Natural killer cell treated with Interleukin-12 subunit alpha and Interleukin-12 subunit beta and Interleukin-15 and Interleukin-18, amount 100 ng/mL, for 72 hours (primary cell): ENCODE measurements at places on chromosomes 5 and 9. TPM values are rescaled to one million over a fixed set of nuclear protein-coding genes. Genes with fewer than 3 reads are reported as not detected.

Gene GGTA1
- not detected for total RNA-seq

Gene WWC1
- total RNA-seq, result not detected

Gene PLAC8L1
- 2.5 TPM for total RNA-seq

DNA sequence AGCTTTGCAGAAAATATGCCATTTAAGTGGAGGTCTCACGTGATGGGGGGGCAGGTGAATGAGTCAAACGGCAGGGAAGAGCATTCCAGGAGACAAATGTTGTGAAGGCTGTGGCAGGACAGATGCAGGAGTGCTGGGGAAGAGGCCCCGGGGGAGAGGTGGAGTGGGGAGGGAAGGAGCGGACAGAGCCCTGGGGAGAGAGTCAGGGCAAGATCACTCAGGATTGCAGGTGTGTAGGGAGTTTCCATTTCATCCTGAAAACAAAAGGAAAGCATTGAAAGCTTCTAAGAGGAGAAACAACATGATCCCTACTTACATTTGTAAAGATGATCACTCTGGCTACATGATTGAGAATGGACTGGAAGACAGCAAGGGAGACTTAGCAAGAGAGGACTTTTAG, 323.3 kb downstream of the ASTN2 start:
- no peaks in the 10 kb centered on the region for H3K27me3 ChIP-seq
- no peak overlapping the region for H3K27ac ChIP-seq
- no peaks in the 10 kb centered on the region for H3K4me1 ChIP-seq
- DNase-seq, result no peak
- H3K36me3 ChIP-seq, result no peaks in the 10 kb centered on the region
- no peak overlapping the region for H3K4me3 ChIP-seq

GRCh38 chr5:138068742-138069600, 14.9 kb upstream of the WNT8A start:
- H3K36me3 ChIP-seq, result no peaks in the 10 kb centered on the region
- H3K4me3 ChIP-seq, result no peak overlapping the region
- DNase-seq, result peak; percentile 67
- H3K4me1 ChIP-seq, result no peaks in the 10 kb centered on the region

- H3K27me3 ChIP-seq, result no peaks in the 10 kb centered on the region
- no peak for DNase-seq
- H3K4me1 ChIP-seq, result no peaks in the 10 kb centered on the region
- no peak overlapping the region for H3K4me3 ChIP-seq
- H3K36me3 ChIP-seq, result no peaks in the 10 kb centered on the region
Observed at GRCh38 chr9:22416692-22417060, 29.9 kb upstream of the DMRTA1 start.

GRCh38 chr5:87007737-87008136, 259.9 kb upstream of the RASA1 start:
- DNase-seq, result no peak
- no peak overlapping the region for H3K27ac ChIP-seq
- no peaks in the 10 kb centered on the region for H3K36me3 ChIP-seq
- no peaks in the 10 kb centered on the region for H3K4me1 ChIP-seq

- no peak overlapping the region for H3K27ac ChIP-seq
- H3K4me1 ChIP-seq, result no peaks in the 10 kb centered on the region
- no peak for DNase-seq
- no peaks in the 10 kb centered on the region for H3K27me3 ChIP-seq
- H3K4me3 ChIP-seq, result no peak overlapping the region
- no peaks in the 10 kb centered on the region for H3K36me3 ChIP-seq
Observed at GRCh38 chr9:101579711-101580545, 14.8 kb downstream of the PPP3R2 start.

DNA sequence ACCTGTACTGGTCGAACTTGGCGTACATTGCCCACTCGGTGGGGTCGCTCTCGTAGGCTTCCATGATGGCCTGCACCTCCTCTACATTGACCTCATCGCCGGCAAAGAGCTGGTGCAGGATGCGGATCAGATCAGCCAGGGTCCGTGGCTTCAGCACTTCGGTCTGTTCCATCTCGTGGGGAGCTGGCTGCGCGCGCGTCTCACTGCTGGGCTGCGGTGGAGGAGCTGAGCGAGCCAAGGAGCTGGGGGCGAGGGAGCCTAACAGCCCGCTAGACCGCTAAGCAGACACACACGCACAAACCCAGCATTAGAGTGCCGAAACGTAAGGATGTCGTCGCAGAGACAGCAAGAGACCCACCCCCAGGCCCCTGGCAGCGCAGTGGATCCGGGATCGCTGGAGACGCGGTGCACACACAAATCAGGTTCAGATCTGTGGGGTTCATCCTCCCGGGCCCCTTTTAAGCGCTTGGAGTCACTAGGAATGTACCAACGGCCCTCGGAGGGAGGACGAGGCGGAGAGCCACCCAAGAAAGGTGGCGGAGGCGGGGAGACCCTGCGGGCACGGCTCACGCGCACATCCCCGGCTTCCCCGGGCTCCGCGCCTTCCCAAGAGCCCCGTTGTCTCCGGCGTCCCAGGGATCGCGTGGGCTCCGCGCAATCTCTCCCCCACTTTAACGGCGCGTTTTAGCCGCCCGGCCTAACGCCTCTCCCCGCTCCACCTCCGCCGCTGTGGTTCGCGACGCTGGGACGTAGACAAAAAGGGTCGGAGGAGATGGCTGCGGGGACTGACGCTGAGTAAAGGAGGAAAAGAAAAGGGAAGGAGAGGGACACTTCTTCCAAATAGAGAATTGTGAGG, at the start of gene CDO1:
Gene CDO1, minus strand, starts transcription at position 434 of the 856 bp plus-strand sequence. Its CDS starts 262 bp downstream, at position 172.
- DNase-seq, result no peak
- H3K4me1 ChIP-seq, result peaks cover 9% of the 10 kb centered on the region
- H3K36me3 ChIP-seq, result peaks cover 5% of the 10 kb centered on the region

DNA sequence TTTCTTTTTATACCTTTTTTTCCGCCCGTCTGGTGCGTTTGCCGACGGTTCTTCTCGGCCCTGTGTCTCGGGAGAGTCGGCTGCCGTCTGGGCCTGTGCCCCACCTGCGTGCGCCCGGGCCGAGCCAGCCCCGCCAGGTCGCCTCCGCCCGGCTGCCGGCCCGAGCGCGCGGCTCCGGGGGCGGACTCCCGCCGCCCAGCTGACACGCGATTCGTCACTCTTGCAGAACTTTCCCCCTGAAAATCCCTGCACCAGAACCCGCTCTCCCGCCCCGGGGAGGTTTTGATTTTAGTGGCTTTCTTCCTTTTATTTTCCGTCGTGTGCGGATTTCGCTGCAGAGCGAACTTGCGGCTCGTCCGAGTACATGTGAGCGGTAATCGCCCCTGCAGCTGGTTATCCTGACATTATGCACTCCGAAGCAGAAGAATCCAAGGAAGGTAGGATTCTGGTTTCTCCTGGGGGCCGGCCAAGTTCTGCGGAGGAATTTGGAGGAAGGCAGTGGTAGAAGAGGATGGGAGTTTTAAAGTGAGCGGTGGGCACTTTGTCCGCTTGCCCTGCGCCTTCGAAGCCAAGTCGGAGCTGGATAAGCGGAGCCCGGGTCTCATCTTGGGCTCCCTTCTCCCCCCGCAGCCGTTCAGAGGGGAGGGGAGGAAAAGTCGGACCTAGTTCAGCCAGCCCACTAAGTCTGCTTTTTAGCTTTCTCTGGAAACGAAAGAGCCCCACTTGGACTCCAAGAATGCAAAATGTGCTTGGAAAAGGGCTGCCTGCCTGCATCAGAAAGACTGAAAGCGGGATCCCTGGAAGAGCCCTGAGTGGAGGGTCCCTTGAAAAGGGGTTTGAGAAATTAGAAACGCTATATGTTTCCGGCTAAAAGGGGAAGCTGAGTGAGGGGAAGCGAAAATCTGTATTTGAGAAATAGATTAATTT, at the start of gene TNFAIP8:
Gene TNFAIP8, plus strand, starts transcription at position 335 of the 927 bp plus-strand sequence. Its CDS starts 72 bp downstream, at position 407.
- H3K27ac ChIP-seq, result peak within 1 kb of the TSS; percentile 85
- H3K36me3 ChIP-seq, result peaks cover 43% of the 10 kb centered on the region
- DNase-seq, result peak; percentile 92
- H3K4me3 ChIP-seq, result peak within 1 kb of the TSS; percentile 97
- peaks cover 58% of the 10 kb centered on the region for H3K4me1 ChIP-seq

DNA sequence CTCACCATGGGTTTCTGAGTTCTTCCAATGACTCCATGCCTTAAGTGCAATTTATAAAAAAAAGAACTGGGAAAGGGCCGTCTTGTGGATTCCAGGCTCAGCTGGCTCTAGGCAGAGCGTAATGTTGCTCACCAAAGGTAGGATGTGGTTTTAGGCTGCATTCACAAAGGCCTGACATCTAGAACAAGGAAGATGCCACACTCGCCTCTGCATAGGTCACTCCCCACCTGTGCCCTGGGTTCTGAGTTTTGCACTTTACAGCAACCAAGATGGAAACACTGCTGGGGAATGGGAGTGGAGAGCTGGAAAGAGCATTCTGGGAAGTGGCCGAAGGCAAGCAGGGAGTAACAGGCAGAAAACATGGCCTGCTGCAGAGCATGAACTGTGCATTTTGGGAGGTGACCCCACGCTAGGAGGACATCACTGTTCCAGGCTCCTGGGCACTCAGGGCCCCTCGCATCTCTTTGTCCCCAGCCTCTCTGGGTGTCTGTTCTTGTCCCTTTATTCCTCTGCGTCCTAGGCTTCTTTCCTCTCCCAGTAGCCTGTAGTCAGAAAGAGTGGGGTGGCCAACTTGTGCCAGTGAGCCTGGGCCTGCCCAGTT, 12.3 kb downstream of the FCN2 start:
- H3K27me3 ChIP-seq, result peaks cover 8% of the 10 kb centered on the region
- no peak overlapping the region for H3K4me3 ChIP-seq
- no peaks in the 10 kb centered on the region for H3K36me3 ChIP-seq
- H3K4me1 ChIP-seq, result no peaks in the 10 kb centered on the region
- DNase-seq, result no peak
- no peak overlapping the region for H3K27ac ChIP-seq

DNA sequence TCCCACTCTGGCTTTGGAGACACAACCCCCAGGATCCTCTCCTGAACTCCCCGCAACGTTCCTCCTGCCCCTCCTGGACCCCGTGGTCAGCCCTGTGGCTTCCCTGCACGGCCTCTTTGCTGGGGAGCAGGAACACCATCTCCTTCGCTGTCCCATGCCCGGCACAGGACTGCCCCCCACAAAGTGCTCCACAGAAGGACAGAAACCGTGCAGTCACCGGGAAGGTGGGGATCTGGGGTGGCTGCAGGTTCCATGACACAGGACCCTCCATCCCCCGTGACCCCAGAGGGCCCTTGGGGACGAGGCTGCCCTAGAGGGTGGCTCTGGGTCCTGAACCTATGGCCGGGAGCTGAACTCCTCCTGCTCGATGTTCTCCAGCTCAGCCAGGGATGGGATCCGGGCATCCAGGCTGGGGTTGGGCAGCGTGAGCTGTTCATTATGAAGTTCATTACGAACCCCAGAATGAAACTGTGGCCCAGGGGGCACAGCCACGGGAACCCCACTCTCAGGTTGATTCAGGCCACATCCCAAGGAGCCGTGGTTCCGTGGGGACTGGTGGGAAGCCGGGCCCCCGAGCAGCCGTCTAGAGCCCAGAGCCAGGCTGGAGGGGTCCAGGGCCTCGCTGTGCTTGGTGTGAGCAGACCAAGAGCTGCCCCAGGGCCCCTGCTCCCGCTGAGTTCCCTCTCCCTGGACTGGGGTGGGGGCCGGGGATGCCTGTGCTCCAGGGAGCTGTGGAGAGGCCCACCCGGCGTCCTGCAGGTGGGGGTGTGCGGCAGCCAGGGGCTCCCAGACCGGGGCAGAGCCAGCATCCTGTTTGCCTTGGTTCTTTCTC, 684 bp upstream of the SLC6A19 start:
- peaks cover 13% of the 10 kb centered on the region for H3K27me3 ChIP-seq
- no peak overlapping the region for H3K4me3 ChIP-seq
- H3K4me1 ChIP-seq, result no peaks in the 10 kb centered on the region
- H3K36me3 ChIP-seq, result no peaks in the 10 kb centered on the region
- H3K27ac ChIP-seq, result no peak overlapping the region
- no peak for DNase-seq

- peaks cover 4% of the 10 kb centered on the region for H3K4me1 ChIP-seq
- DNase-seq, result no peak
- no peaks in the 10 kb centered on the region for H3K36me3 ChIP-seq
Observed at GRCh38 chr5:156528673-156529072, 201.7 kb downstream of the SGCD start.

GRCh38 chr5:36644727-36645126, 38.3 kb downstream of the SLC1A3 start:
- no peaks in the 10 kb centered on the region for H3K4me1 ChIP-seq
- no peak for DNase-seq
- peaks cover 5% of the 10 kb centered on the region for H3K27me3 ChIP-seq
- H3K36me3 ChIP-seq, result no peaks in the 10 kb centered on the region

GRCh38 chr9:69036309-69036708, 757 bp downstream of the FXN start:
- H3K4me3 ChIP-seq, result peak overlapping the region; percentile 99
- H3K4me1 ChIP-seq, result peaks cover 14% of the 10 kb centered on the region
- peak overlapping the region; percentile 73 for H3K27ac ChIP-seq
- H3K36me3 ChIP-seq, result no peaks in the 10 kb centered on the region
- no peak for DNase-seq

- H3K36me3 ChIP-seq, result no peaks in the 10 kb centered on the region
- no peak overlapping the region for H3K4me3 ChIP-seq
- H3K4me1 ChIP-seq, result no peaks in the 10 kb centered on the region
- no peak overlapping the region for H3K27ac ChIP-seq
- no peak for DNase-seq
- H3K27me3 ChIP-seq, result no peaks in the 10 kb centered on the region
Observed at GRCh38 chr5:65858316-65858715, 68.1 kb upstream of the ERBIN start.

- DNase-seq, result no peak
- no peaks in the 10 kb centered on the region for H3K27me3 ChIP-seq
- no peak overlapping the region for H3K27ac ChIP-seq
- no peaks in the 10 kb centered on the region for H3K36me3 ChIP-seq
- no peaks in the 10 kb centered on the region for H3K4me1 ChIP-seq
Observed at GRCh38 chr5:130267926-130268325, 363.7 kb downstream of the CHSY3 start.

- H3K27ac ChIP-seq, result no peak overlapping the region
- H3K36me3 ChIP-seq, result no peaks in the 10 kb centered on the region
- no peak for DNase-seq
- H3K4me1 ChIP-seq, result no peaks in the 10 kb centered on the region
- no peak overlapping the region for H3K4me3 ChIP-seq
Observed at GRCh38 chr9:105393576-105394344, 54.1 kb upstream of the FSD1L start.

- no peak for DNase-seq
- no peak overlapping the region for H3K4me3 ChIP-seq
- H3K4me1 ChIP-seq, result no peaks in the 10 kb centered on the region
- H3K27me3 ChIP-seq, result peaks cover 26% of the 10 kb centered on the region
- no peaks in the 10 kb centered on the region for H3K36me3 ChIP-seq
- H3K27ac ChIP-seq, result no peak overlapping the region
Observed at GRCh38 chr5:78597974-78598371, 50.6 kb downstream of the LHFPL2 start.

- no peaks in the 10 kb centered on the region for H3K27me3 ChIP-seq
- H3K27ac ChIP-seq, result no peak overlapping the region
- no peak for DNase-seq
- no peaks in the 10 kb centered on the region for H3K36me3 ChIP-seq
- no peak overlapping the region for H3K4me3 ChIP-seq
Observed at GRCh38 chr9:104287253-104287878, 193.3 kb downstream of the SMC2 start.

DNA sequence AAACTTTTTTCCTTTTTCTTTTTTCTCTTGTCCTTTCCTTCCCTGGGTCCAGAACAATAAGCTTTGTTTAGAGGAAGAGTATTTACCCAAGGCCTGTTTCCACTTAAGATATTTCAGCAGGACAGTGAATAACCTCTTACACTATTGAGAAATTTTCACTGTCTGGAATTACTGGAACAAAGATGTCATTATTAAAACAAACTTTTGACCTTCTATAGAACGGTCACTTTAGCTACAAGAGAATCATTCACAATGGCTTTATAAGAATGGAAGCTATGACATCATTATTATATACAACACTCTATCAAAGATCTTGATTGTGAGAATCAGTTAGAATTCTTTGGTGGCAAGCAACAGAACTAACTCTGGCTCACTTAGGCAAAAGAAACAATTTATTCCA, 22.0 kb upstream of the ARHGAP26 start:
- H3K4me3 ChIP-seq, result no peak overlapping the region
- no peaks in the 10 kb centered on the region for H3K36me3 ChIP-seq
- peaks cover 21% of the 10 kb centered on the region for H3K4me1 ChIP-seq
- DNase-seq, result no peak
- peak overlapping the region; percentile 22 for H3K27ac ChIP-seq
